Stimulated activated CD4-positive, alpha-beta T cell treated with anti-CD3 and anti-CD28 coated beads, TNF-alpha, amount 100 ng/mL, for 24 hours (primary cell): ENCODE measurements at places on chromosomes 16 and 17.

- no peak for DNase-seq
Measured at GRCh38 chr16:53960954-53961616, 257.1 kb downstream of the FTO start.

DNA sequence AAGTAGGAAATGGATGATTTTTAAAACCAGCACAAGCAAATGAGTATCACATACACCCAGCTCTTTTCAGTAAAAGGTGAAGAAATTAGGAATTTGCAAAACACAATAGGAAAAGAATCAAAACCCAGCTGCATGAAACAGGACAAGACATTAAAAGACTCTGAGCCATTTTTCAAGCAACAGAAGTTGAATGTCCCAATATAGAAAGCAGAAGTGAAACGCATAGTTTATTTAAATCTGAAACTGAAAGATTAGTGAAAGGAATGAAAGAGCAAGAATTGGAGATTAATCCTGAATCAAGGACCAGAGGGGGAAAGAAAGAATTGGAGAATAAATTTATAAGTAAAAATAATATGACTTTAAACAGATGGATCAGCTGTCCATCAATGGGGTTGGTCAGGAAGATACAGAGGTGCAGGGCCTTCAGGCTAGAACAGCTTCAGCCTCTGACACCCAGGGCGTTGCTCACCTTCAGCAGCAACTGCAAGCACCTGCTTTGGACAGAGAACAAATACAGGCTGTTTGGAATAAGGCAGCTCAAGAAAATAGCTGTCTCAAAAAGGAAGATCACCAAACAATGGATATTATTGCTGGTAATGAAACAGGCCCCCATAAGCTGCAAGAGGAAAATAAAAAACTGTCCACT, 3.9 kb upstream of the ARHGAP17 start:
- DNase-seq: no peak

DNA sequence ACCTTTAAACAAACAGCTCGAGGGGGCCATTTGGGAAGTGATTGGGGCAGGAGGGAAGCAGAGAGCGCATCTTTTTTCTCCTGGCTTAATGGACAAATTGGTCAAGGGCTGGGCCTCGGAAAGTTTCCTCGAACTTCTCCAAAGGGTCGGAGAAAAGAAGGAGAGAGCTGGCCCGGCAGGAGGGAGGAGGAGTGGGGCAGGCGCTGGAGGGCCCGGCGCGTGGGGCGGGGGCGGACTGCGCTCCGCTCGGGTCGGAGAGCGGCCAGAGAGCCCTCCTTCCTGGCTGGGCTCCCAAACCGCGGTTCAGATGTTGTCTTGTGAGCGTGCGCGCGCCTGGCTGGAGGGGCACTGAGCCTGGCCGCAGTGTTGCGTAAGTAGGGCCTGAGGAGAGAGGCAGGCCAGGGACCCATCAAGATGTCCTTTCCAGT, 1.2 kb downstream of the MMP2 start:
- DNase-seq: no peak

DNA sequence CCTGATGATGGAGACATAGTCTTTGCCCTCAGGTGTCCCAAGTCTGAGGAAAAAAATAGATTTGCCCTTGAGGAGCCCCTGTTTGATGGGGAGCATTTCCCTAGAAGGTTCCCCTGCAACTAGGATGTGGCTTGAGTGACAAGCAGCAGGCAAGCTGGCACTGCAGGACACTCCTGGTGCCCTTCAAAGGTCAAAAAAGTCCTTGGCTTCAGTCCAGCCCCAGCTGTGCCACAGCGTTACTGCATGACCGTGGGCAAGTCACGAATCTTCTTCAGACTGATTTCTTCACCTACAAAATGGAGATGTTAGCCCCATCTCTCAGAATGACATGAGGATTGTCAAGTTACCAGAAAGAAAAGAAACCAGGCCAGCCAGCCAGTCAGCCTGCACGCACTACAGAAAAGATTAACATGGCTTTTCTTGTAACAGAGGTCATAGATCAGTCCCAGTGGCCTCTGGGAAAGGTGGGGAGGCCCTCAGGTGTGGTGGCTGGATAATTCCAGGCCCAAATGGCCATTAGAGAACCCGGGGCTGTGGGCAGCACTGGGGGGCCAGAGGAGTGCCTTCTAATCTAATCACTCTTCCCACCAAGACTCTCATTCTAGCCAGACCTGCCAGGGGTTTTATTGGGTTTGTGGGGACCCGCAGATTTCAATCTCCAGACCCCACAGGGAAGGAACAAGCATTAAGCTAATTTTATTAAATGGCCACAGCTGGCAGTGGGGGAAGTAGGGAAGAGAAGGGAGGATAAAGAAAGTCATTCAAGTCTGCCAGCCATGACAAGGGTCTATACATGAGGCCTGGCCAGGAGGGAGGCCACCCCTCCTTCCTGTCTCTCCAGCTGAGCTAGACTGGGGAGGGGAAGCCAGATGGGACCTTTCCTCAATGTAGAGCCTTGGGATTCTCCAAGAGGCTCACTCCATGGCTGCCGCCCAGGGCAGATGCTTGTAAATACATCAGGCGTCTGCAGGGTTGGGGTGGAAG, 9.7 kb upstream of the KIF18B start:
- no peak for DNase-seq

- no peak for DNase-seq
Measured at GRCh38 chr16:22353933-22354541, 20.4 kb downstream of the CDR2 start.

GRCh38 chr16:11848842-11849241, 2.5 kb downstream of the RSL1D1 start:
- DNase-seq: no peak

DNA sequence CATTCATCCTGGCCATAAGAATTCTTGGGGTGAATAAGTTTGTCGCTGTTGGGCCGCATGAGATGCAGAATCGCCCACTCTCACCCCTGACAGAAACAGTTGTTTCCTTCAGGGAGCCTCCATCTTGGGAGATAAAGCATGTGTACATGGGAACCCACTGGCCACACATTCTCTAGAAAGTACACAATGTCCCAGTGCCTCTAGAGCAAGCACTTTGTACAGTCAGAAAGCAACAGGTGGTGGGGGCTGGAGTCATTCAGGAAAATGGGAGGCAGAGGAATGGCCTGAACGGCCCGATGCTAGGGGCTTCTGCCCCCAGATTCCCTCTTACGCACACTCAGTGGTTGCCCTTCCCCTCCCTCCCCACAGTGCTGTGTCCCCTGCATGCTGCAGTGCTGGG, 16.1 kb downstream of the ACE start:
- no peak for DNase-seq

GRCh38 chr16:89873972-89874689, 739 bp downstream of the TCF25 start:
- peak; percentile 91 for DNase-seq

DNA sequence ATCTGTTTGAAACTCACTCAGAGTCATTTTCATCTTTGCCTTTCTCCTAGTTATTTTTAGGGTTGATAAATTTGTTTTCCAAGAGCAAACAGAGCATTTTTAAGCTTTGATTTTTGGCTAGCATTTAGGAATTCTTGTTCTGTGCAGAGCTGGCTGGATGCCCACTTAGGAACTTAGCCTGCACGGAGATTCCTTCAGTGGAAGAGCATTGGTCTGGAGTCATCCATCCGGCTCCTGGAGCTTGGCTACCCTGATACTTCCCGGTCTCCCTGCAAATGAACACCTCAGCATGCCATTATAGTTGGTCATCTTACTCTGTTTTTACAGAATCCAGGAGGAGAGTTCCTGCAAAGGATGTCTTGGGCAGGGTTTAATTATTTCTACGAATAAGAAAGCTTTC, 57.1 kb downstream of the SPECC1 start:
- DNase-seq: no peak

DNA sequence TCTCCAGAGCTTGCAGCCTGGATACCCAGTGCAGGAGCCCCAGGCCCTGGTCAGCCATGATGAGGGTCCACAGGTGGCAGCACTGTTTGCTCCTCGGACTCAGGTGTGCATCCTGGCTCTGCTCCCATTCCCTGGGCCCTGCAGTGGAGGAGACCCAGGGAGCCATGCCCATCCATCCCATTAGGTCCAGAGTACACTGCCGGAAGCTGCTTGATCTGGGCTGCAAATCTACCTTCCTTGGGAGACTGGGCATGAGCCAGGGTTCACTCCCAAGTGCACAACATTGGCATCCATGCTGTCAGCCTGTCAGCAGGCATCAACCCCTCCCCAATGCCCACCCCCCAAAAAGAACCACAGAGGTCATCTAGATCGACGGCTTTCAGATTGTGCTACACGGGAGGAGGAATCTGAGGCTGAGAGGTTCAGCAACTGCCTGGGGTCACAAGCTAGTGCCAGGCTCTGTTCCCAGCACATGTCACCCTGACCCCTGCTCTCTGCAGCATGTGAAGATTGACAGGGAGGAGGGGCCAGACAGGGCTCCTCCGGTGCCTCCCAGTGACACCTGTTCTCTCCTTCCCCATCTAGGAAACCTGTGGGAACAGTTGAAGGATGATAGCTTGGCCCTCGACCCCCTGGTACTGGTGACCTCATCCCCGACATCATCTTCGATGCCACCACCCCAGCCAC, 15.7 kb downstream of the UNC119 start:
- DNase-seq: no peak

- no peak for DNase-seq
Measured at GRCh38 chr17:12789481-12790248, at the start of gene ARHGAP44. TSS of gene ARHGAP44 (plus strand) at chr17:12789498. CDS start at chr17:12789839, 341 bp downstream.

- no peak for DNase-seq
Measured at GRCh38 chr17:33506889-33507650, 214.0 kb upstream of the ASIC2 start.

DNA sequence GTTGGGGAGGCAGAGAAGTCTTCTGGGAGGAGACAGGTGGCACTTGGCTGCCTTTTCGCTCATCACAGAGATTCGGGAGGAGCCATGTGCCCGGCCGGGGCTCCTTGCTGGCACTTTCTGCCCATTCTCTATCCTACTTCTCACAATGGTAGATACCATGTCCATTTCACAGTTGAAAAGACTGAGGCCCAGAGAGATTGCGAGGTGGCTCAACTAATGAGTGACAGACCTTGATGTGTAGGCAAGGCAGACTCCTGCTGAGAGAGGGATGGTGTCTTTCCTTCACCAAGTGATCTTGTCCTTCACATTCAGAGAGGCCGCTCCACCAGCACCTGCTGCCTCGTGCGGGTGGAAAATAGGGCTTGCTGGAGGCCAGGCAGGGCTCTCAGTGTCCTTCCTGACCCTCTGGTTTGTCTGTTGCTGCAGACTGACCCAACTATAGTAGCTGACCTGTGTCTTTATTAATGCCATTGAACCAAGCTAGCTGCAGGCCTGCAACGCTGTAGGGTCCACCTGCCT, 42.1 kb downstream of the MPRIP start:
- no peak for DNase-seq

- no peak for DNase-seq
Measured at GRCh38 chr16:31693733-31694132, 166.0 kb downstream of the AHSP start.

GRCh38 chr17:15436473-15437302, 30.7 kb downstream of the CDRT4 start:
- DNase-seq: peak; percentile 14

DNA sequence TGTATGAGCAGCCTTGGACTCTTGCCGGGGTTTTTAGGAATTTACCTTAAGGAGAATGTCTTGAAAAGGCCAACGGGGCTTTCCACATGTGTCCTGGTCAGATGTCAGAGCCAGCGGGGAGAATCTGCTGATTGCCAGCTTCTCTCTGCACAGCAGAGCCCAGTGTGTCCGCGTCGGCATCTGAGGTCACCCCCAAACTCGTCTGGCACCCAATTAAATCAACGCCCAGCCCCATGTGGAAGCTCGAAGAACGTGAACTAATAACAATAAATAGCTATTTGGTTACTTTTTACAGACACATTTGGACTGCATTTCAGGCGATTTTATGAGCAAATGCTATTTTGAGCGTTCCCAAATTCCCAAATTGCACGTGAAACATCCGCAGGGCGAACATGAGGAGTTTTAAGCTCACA, 303.5 kb downstream of the FOXL1 start:
- no peak for DNase-seq

GRCh38 chr16:52963212-52963854, 89.4 kb downstream of the CHD9NB start:
- no peak for DNase-seq

DNA sequence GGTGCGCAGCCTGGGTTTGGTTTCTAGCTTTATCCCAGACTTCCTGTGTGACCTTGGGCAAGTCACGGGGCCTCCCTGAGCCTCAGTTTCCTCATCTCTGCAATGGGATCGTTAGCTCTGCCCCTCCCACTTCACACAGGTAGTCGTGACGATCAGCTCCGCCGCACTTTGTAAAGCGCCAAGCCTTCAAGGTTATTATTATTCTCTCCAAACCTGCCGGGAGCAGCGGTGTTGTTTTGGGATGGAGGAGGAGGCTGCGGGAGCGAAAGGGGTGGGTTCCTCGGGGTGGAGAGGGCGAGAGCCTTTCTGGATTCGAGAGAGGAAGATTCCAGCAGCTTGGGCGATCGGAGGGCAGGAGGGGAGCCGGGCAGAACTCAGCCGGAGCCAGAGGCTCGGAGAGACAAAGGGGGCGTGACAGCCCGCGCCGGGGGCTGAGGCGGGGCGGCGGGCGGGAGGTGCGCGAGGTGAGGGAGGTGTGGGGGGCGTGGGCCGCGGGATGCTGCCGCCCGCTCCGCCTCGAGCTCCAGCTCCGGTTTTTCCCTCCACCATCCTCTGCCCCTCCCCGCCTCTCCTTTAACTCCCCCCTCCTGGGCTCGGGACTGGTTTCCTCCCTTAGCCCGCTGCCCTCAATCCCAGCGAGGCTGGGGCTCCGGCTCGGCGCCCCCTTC, at the start of gene EFNB3:
EFNB3 (plus strand) TSS at position 602 of the 668 bp plus-strand sequence. CDS start 397 bp downstream, outside the sequence.
- no peak for DNase-seq

DNA sequence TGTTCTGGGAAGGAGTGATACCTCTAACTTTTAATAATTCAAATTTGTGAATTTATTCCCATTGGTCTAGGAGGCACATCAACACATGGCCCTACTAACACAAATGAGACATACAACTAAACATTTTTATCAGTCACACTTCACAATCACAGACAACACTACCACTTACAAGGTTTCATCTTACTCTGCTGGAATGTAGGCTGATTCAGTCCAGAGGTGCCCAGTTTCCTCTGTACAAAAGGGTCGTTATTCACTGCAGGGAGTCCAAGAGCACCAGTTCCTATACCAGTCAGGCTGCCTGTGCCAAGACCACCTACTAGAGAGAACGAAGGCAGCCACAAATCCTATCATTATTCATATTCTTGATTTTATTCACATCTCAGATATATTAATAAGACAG, 41.4 kb downstream of the SETD6 start:
- DNase-seq: no peak

DNA sequence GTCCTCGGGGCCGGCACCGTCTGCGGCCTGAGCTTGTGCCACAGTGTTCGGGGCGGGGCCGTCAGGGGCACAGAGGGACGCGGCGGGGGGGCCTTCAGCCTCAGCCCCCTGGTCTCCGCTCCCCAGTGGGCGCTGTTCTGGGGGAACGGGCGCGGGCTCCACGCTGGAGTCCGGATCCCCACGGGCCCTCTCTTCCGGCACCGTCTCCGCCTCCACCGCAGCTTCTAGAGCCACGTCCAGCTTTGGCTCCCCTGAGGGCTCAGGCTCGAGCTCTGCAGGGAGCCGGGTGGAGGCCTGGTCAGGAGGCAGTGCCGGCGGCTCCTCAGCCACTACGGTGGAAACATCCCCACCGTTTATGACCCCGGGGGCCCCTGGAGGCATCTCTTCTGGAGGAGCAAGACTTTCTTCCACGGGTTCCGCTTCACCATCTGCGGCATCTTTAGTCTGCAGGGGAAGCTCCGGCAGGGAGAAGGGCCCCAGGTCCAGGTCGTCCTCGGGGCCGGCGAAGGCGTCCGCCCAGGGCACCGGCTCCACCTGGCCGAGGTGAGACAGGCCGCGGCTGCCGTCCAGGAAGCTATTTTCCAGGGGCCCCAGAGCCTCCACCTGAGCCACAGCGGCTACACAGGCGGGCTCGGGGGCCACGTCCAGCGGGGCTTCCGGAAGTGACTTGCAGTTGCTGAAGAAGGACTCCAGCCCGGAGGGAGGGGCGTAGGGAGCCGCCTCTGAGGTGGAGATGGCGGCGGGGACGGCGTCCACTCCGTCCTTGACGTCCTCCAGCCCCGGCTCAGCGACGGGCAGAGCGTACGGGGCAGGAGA, 62.4 kb downstream of the ZNF778 start:
- DNase-seq: no peak
